C1 segment of cervical spinal cord (tissue), 14 donors: ENCODE measurements at places on chromosomes 3 and 15.

DNA sequence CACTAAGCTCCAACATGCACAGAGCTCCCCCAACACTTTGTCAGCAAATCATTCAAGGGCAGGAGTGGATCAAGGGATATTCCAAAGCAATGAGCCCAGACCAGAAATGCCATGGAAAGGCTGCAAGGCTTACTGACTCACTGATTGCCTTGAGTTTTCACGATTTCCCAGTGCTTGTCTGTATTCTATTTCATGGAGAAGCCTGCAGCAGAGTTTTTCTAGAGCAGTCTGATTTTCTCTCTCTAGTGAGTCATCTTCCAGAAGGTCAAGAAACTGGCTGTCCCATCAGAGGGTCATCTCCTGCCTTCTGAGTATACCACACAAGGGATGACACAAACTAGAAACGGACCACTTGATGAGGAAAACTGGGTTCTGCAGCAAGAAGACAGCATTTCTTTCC, 16.5 kb downstream of the LMCD1 start:
- no peak for DNase-seq

DNA sequence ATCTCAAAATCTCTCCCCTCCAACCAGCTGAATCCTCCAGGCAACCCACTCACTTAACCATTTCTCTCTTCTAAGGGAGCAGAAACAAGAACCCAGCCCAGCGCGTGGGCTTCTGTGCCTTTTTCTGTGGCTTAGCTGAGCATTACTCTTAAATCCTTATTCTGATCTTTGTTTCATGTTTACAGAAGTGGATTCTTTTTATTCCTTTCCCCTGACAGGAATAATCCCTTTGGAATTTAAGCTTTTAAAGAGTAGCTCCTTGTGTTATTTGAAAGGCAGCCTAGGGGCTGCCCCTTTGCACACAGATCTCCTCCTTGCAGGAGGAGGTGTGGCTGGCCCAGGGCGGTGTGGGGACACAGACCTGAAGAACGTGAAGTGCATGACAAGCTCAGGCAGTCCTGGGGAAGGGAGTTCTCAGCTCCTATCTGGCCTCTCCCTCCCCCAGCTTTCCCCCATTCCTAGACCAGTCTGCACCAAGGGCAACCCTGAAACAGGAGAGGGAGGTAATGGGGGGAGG, 77.1 kb upstream of the UBE2E1 start:
- DNase-seq, result no peak

GRCh38 chr3:187880441-187880840, 135.2 kb upstream of the BCL6 start:
- no peak for DNase-seq

GRCh38 chr3:53597136-53597915, 102.9 kb downstream of the CACNA1D start:
- no peak for DNase-seq

- no peak for DNase-seq
Observed at GRCh38 chr3:123085293-123085931, 18.6 kb downstream of the PDIA5 start.

DNA sequence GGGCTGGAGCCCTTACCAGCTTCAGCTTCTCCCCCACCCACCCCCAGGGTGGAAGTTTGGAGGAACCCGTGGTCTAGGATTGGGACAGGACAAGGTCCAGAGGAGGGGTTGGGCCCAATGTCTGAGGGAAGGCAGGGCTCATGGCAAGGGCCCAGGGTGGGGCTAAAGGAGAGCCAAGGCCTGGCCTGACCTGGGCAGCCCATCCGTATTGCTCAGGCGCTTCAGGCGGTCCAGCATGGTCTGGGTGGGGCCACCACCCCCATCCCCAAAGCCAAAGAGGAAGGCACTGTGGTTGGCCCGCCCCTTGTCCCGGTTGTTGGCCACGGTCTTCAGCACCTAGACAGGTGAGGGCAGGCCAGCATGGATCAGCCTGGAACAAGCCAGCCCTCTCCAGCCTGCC, 7.6 kb downstream of the MAN2C1 start:
- no peak for DNase-seq

GRCh38 chr15:81195339-81195864, 1.3 kb upstream of the IL16 start:
- DNase-seq, result no peak

DNA sequence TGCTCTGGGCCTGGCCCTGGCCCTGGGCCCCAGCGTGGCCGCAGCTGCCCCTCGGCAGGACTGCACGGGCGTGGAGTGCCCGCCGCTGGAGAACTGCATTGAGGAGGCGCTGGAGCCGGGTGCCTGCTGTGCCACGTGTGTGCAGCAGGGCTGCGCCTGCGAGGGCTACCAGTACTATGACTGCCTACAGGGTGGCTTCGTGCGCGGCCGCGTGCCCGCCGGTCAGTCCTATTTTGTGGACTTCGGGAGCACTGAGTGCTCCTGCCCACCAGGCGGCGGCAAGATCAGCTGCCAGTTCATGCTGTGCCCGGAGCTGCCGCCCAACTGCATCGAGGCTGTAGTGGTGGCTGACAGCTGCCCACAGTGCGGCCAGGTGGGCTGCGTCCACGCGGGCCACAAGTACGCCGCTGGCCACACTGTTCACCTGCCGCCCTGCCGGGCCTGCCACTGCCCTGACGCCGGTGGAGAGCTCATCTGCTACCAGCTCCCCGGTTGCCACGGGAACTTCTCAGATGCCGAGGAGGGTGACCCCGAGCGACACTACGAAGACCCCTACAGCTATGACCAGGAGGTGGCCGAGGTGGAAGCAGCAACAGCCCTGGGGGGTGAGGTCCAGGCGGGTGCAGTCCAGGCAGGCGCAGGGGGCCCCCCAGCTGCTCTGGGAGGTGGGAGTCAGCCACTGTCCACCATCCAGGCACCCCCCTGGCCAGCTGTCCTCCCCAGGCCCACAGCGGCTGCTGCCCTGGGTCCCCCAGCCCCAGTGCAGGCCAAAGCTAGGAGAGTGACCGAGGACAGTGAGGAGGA, 21.7 kb downstream of the FBLN2 start:
- DNase-seq, result no peak

- peak; percentile 76 for DNase-seq
Observed at GRCh38 chr3:173584838-173585831, 187.6 kb downstream of the NLGN1 start.

- DNase-seq, result no peak
Observed at GRCh38 chr3:27072810-27073651, 296.2 kb downstream of the NEK10 start.

DNA sequence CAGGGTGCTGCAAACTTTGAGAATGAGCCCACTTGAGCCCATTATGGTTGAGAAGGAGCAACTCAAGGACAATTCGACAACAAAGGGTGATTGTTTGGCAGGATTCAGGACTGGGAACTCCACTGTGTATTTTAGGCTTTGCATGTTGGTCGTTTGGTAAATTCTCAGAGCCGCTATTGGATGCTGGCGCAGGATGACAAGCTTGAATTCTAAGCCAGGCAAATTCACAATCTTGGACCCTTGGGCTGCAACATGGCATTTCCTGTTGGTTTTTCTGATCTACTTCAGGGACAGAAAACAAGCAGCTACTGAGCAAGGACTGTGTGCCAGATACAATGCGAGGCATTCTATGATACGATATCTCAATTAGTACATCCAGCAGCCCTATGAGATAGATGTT, 82.8 kb downstream of the RYR3 start:
- no peak for DNase-seq

DNA sequence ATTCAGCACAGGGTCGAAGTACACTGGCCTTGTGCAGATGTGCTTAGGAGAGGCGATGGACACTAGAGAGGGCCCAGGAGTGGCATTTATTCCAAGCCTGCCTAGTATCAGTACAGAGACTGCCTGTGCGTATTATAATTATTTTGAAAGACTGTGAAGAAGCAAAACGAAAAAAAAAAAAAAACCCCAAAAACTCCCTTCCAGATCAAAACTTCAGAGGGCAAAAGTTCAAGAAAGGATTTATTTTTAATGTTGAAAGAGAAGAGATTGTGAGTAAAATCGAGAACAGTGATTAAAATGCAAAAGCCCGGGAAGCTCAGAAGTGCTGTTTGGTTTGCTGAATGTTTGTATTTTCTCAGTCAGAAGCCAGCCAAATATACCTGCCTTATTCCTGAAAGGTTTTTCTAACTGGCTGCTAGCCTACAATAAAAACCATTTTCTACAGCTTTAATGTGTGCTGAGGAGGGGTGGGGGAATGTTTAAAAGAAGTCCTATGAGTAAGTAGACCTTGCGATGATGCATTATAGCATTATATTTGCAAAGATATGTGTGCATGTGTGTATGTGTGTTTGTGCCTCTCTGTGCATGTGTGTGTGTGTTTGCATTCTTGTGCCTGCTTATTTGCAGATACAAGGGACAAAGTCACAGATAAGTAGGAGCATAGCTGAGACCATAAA, 19.3 kb upstream of the LZTFL1 start:
- no peak for DNase-seq

GRCh38 chr3:3664935-3665334, 134.3 kb upstream of the LRRN1 start:
- no peak for DNase-seq

GRCh38 chr15:70127288-70127746, 29.6 kb upstream of the TLE3 start:
- no peak for DNase-seq

- DNase-seq, result no peak
Observed at GRCh38 chr3:73055583-73055982, 5.9 kb upstream of the EBLN2 start.

GRCh38 chr3:2595486-2595885, 496.8 kb downstream of the CNTN4 start:
- no peak for DNase-seq

DNA sequence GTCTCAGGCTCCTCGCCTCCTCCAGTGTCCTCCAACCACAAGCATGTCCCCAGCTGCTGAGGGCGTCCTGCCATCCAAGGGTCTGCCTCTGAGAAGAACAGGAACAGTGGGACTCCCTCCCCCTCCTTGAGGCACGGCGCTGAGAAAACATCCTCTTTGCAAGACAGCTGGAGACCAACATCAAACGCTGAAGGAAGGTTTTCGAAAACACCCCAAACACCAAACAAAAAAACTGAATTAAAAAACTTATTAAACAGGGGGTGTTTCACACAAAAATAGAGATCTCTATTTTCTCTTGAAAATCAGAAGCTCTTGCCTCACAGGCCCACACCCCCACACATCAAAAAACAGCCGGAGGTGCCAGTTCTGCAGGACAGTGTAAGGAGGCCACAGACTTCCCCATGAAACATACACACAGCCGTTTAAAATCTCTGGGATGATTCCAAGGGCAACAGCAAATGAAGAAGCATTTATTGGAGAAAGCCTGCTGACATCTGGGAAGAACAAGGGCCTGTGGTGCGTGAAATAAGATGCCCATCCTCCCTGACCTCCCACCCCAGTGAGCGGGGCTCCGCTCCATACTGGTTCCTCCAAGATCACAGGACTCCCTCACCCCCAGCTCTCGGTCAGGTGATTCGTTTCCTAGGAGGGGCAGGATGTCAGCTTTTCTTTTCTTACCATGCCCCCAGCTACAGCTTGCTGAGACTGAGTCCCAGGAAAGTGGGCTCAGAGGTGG, 71.3 kb downstream of the NUP210 start:
- DNase-seq, result no peak

GRCh38 chr3:3998140-3998922, 199.1 kb downstream of the LRRN1 start:
- DNase-seq, result no peak

DNA sequence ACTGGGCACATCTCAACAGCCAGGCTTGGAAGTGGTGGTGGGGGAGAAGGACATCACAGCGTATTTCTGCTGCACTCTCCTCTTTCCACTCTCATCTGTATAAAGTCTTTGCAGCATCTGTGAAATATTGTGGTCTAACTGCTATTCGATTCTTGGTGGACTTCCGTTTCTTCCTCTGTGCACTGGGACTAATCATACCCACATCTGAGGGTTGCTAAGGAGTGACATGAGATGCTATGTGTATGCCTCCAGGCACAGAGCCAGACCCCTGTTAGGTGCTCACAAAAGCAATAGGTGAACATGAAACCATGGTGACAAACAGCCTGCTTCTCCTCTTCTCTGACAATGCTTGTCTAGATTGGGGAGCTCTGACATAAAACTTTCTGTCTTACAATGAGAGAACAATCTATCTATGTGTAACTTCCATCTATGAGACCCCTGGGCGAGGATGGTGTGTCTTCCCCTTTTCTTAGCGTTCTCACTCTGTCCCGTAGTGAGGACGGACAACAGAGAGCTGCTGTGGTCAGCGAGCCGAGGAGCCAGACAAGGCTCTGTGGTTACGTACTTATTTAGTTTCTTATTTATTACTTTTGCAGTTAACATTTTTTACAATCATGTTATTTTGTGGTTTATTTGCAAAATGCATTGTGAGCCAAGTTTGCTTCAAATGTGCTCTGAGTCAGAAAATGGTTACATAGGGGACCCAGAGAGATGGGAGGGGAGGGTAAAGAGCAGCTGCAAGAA, 196.7 kb upstream of the TPRG1 start:
- DNase-seq, result no peak

DNA sequence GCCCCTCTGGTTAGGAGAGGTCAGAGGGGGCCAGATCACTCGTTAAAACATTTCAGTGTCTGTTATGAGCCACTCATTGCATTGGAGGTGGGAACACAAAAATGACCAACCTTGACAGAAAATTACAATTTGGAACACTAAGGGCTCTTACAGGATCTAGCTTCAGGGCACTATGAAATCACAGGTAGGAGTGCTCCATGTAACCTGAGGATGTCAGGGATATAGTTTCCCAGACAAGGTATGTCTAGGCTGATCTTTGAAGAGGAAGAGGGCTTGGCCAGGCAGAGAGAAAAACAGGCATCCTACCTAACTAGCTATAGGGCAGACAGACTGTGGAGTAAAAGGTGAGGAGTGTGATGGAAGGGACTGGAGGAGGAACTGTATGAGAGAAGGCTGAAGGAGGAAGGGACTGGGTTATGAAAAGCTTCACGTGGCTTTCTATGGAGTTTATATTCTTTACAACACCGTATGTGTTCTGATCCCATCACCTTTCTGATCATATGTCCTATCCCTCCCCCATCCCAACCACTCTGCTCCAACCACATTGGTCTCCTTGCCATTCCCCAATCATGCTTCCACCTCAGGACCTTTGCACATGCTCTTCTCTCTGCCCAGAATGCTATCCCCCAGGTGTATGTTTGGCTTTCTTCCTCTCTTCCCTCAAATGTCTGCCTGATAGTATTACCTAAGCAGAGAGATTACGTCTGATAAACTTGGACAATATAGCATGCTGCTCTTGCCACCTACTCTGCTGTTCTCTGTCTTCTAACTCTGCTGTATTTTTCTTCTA, 88.2 kb downstream of the CCR1 start:
- DNase-seq, result no peak

DNA sequence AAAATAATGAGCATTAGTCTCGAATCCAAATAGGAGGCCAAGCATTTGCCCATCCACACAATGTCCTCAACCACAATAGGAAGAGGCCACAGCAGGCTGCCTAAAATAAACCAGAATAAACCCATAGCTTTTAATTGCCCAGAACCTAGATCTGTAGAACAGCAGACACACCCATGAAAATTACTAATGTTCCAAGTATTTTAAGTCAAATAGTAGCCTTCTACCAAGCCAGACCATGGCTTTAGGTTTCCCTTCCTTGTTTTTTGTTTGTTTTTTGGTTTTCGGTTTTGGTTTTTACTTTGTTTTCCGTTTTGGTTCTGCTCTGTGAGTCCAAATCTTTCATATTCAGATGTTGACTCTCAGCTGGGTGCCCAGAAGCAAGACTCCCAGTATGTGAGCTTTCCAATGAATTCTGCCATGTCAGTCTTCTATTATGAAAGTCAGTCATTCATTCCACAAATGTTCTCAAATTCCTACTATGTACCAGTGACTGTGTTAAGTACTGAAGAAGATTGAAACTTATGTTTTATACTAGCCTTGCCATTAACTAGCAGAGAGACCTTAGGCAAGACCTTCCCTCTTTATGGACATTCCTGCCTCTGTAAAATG, 57.8 kb upstream of the BOC start:
- no peak for DNase-seq

GRCh38 chr3:111870620-111871019, 11.6 kb downstream of the PHLDB2 start:
- no peak for DNase-seq

GRCh38 chr3:171254315-171254714, 205.9 kb downstream of the TNIK start:
- DNase-seq, result no peak
